ENCODE measurements at places on chromosomes 5 and 9. TPM values are rescaled to one million over a fixed set of nuclear protein-coding genes. Genes with fewer than 3 reads are reported as not detected.

GRCh38 chr5:551406-551805 is 27.2 kb upstream of the SLC9A3 start:
- DNase-seq: no peak

GRCh38 chr9:129414993-129415941 is 205.6 kb downstream of the C9orf50 start:
- peak; percentile 59 for DNase-seq

The PCDHGB1 gene
- not detected for total RNA-seq

The IRX1 gene
- total RNA-seq: 2.7 TPM

The DRD1 gene
- 0.10 TPM for total RNA-seq

The MBLAC2 gene
- 4.5 TPM for total RNA-seq

The CSNK1G3 gene
- 46.4 TPM for total RNA-seq

The HBEGF gene
- 1.6 TPM for total RNA-seq

The SPAG8 gene
- 0.55 TPM for total RNA-seq

DNA sequence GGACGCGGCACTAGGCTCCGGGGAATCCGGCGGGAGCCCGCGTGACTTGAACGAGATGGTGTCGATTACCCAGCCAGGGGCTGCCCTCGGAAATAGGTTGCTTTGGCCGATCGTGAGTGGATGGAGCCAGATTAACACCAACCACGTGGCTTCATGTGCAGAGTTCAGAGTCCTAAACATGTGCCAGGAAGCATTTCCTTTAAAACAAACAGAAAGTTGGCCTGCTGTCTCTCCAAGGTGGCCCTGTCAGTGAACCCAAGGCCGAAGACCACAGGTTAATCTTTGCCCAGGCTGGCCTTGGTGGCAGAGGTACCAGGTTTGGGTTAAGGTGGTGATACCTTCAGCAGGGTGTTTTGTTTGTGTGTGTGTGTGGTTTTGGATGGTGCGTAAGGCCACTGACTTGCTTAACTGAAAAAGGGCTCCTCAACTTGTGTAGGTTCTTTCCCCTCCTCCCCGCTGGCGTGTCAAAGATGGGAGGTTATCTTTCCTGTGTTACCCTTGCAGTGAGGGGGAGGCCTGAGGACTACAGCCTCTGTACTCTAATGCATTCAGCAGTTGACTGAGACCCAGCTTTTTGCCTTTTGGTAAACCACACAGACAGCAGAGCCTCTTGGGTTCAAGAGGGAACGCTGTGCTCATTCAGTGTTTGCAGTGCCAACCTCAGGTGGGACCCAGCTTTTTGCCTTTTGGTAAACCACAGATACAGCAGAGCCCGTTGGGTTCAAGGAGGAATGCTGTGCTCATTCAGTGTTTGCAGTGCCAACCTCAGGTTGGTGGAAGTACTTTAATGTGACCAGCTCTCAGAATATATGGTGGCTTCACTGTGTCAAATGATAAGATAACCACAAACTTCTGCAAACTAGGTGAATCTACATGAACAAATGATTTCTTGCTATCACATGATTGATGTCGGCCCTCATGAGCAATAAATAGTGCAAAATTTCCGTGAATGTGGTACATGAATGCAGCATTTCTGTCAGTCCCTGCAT is 1.4 kb downstream of the IQGAP2 start:
- DNase-seq: no peak

DNA sequence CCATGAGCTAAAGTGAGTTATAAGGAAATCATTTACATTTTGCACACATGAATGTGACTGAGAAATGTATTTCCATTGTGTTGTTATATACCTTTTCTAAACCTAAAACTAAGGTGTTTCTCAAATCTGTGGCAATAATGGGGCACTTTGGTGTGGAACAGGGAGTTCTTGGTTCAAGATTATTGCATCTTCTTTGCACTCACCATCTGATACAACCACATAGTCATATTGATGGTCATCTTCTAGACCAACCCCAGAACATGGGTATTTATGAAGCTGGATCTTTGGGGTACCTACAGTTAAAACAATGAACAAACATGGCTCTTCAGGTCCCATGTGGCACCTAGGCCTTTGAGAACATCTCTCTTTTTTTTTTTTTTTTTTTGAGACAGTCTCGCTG is 24.6 kb upstream of the SHOC1 start:
- no peak for DNase-seq

The PIP5K1B gene
- total RNA-seq: 2.4 TPM

- no peak for DNase-seq
Observed at GRCh38 chr5:154966874-154967273, 26.0 kb downstream of the MRPL22 start.

DNA sequence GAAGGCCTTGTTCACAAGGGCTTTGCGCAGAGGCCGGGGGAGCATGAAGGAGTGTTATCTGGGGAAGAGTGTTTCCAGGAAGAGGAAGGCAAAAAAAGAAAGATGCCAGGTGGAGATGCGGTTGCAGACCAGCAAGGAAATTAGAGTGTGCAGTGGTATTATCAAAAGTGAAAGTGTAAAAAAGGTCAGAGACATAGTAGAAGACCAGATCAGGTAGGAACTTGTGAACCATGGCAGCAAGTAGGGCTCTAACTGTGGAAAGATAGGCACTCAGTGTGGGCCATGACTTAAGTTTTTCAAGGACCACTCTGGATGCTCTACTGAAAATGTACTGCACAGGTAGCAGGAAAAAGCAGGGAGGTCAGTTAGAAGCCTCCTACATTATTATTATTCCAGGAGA is 90.1 kb upstream of the SPOCK1 start:
- DNase-seq: no peak

All from H7 (cell line).